GM23248 (cell line): ENCODE measurements at places on chromosomes 1 and 21. TPM values are rescaled to one million over a fixed set of nuclear protein-coding genes. Genes with fewer than 3 reads are reported as not detected.

DNA sequence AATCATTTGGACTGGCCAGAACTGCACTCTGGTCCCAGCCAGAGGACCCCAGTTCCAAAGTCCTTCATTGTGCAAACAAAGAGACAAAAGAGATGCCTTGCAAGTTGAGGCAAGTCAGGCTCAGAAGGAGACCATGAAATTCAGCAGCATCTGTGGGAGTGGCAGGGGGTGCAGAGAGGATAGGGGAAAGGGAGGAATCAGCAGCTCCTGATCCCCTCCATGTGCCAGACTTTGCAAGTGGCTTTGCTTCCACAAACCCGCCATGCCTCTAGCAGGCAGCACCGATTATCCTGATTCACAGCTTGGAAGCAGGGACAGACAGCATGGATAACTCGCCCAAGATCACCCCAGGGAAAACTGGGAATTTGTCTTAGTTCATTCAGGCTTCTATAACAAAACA is 2.1 kb upstream of the CAPN9 start:
- no peak overlapping the region for H3K27ac ChIP-seq
- no peaks in the 10 kb centered on the region for H3K4me1 ChIP-seq
- H3K4me3 ChIP-seq: no peak overlapping the region
- H3K36me3 ChIP-seq: no peaks in the 10 kb centered on the region
- DNase-seq: no peak
- no peaks in the 10 kb centered on the region for H3K27me3 ChIP-seq

DNA sequence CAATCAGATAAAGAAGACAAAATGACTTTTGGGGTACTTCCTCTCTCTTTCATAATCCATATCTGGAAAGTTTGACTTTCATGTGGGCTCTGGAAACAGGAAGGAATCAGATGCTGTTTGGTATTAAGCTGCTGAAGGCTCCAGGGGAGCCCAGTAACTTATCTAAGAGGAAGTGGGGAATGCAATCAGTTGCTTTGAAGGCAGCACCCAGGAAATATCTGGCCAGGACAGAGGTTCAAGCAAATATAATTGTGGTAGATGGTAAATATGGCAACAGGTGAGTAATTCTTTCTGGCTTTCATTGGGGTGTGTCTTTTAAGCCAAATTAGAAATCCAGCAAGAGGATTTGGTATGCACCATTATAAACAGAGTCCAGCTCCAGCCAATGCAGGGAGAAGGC is 44.4 kb downstream of the COLGALT2 start:
- no peak overlapping the region for H3K27ac ChIP-seq
- peaks cover 13% of the 10 kb centered on the region for H3K4me1 ChIP-seq
- no peak overlapping the region for H3K4me3 ChIP-seq
- no peak for DNase-seq
- no peaks in the 10 kb centered on the region for H3K36me3 ChIP-seq

- DNase-seq: peak; percentile 64
- peaks cover 17% of the 10 kb centered on the region for H3K4me1 ChIP-seq
- H3K27ac ChIP-seq: peak overlapping the region; percentile 73
- no peaks in the 10 kb centered on the region for H3K36me3 ChIP-seq
- no peaks in the 10 kb centered on the region for H3K27me3 ChIP-seq
- no peak overlapping the region for H3K4me3 ChIP-seq
Measured at GRCh38 chr1:60903591-60903990, 178.8 kb upstream of the NFIA start.

GRCh38 chr1:39295901-39296300 is 91.4 kb downstream of the MACF1 start:
- H3K4me1 ChIP-seq: peaks cover 23% of the 10 kb centered on the region
- no peaks in the 10 kb centered on the region for H3K27me3 ChIP-seq
- H3K27ac ChIP-seq: no peak overlapping the region
- H3K36me3 ChIP-seq: peaks cover 59% of the 10 kb centered on the region

- H3K27me3 ChIP-seq: no peaks in the 10 kb centered on the region
- H3K36me3 ChIP-seq: peaks cover 3% of the 10 kb centered on the region; the same call in 1 of the 2 replicates
- peaks cover 20% of the 10 kb centered on the region for H3K4me1 ChIP-seq
- no peak overlapping the region for H3K4me3 ChIP-seq
- no peak overlapping the region for H3K27ac ChIP-seq
Measured at GRCh38 chr1:200665861-200666260, 3.8 kb downstream of the DDX59 start.

GRCh38 chr1:24317956-24318614 is 1.1 kb upstream of the GRHL3 start:
- peak; percentile 66 for DNase-seq
- no peak overlapping the region for H3K4me3 ChIP-seq
- peaks cover 15% of the 10 kb centered on the region for H3K4me1 ChIP-seq
- H3K27me3 ChIP-seq: peaks cover 26% of the 10 kb centered on the region
- H3K36me3 ChIP-seq: no peaks in the 10 kb centered on the region

GRCh38 chr1:89780721-89781120 is 40.1 kb upstream of the LRRC8D start:
- no peaks in the 10 kb centered on the region for H3K36me3 ChIP-seq
- no peaks in the 10 kb centered on the region; the same call in 1 of the 2 replicates for H3K4me1 ChIP-seq
- no peak overlapping the region for H3K4me3 ChIP-seq
- DNase-seq: peak; percentile 76
- H3K27me3 ChIP-seq: 0 out of 2 replicates have a peak, but pooled peaks cover 6% of the 10 kb centered on the region
- no peak overlapping the region for H3K27ac ChIP-seq

DNA sequence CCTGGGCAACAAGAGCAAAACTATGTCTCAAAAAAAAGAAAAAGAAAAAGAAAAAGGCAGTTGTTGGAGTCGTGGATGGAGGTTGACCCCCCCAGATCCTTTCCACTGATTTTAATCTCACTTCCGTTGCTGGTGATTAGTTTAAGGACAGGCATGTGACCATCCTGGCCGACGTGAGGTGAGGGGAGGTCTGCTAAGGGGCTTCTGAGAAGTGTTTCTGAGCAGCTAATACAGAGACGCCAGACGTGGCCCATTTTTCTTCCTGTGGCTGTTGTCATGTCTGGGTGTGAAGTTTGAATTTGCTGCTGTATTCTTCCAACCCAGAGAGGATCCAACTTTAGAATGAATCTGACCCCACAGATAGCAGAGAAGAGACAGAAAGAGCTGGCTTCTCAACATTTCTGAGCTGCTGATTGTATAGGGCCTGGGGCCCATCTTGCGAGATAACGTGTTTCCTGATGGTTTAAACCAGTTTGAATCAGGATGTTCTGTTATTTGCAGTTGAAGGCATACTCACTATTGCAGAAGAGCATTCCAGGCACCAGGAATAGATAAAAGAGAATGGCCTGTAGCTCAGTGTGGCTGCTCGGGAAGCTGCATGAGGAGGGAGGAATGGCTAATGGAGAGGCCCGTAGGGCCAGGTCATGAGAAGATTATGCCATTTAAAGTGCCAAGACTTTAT is 22.8 kb upstream of the SSBP3 start:
- no peak overlapping the region for H3K4me3 ChIP-seq
- no peak overlapping the region for H3K27ac ChIP-seq
- H3K36me3 ChIP-seq: no peaks in the 10 kb centered on the region
- no peaks in the 10 kb centered on the region for H3K4me1 ChIP-seq

DNA sequence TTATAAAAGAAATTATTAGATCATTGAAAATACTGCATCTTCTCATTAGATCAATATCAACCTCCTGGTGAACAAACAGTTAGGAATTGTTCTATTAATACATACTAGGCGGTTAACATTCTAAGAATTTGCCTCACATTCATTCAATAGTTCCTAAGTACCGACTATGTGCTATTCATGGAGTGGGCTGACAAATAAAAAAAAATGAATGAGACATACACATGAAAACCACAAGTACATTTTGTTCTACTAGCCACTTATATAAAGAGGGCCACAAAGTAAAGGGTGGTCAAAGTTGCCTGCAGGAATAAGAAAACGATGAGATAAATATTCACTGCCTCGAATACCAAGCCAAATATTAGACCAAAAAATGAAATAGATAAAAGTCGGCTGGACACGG is 294.4 kb downstream of the SDCCAG8 start:
- peak; percentile 28 for DNase-seq
- no peak overlapping the region for H3K4me3 ChIP-seq
- no peak overlapping the region for H3K27ac ChIP-seq
- H3K27me3 ChIP-seq: no peaks in the 10 kb centered on the region

- H3K36me3 ChIP-seq: no peaks in the 10 kb centered on the region
- no peaks in the 10 kb centered on the region for H3K27me3 ChIP-seq
- no peaks in the 10 kb centered on the region for H3K4me1 ChIP-seq
- H3K27ac ChIP-seq: no peak overlapping the region
- DNase-seq: peak; percentile 22
Measured at GRCh38 chr1:174872615-174873058, 127.1 kb upstream of the CACYBP start.

- H3K4me3 ChIP-seq: peak overlapping the region; percentile 91
- H3K27ac ChIP-seq: peak overlapping the region; percentile 35
- H3K36me3 ChIP-seq: no peaks in the 10 kb centered on the region
- peak; percentile 15 for DNase-seq
- H3K27me3 ChIP-seq: no peaks in the 10 kb centered on the region
Measured at GRCh38 chr1:86915737-86916235, 1.4 kb downstream of the HS2ST1 start.

The SEMA6C gene
- polyA plus RNA-seq: 0.58 and 1.1 TPM in 2 replicates

The SIKE1 gene
- polyA plus RNA-seq: 50.9 and 53.0 TPM in 2 replicates

The SH3D21 gene
- polyA plus RNA-seq: 1.1 and 1.8 TPM in 2 replicates

The MYOG gene
- polyA plus RNA-seq: not detected in 2 replicates

The CR1 gene
- polyA plus RNA-seq: not detected in 2 replicates
